ENCODE measurements at places on chromosomes 16 and 17.

DNA sequence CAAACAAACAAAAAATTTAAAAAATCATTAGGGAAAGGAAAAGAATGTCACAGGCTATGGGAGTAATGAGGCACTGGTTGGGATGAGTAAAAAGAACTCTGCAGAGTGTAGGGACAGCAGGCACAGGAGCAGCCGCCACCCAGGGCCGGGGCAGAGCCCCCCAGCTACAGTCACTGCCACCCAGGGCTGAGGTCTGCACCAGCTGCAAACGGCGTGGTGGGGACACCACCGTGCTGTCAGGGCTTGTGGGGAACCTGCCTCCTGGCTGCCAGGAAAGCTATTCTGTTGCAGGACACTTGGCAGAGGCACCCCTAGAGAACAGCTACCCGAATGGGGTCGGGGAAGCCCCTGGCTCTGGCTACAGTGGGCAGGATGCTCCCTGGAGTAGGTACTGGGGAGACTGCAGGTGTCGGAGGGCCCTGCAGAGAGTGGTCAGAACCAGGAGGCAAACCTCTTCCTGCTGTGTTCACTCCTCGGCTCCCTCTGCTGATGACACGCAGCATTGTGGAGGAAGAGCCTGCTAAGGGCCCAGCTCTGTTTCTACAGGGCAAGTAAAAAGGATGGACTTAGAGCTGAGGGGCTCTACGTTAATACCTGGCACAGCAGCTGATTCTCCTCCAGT lies 32.3 kb upstream of the CAPN15 start:
- DNase-seq = no peak

DNA sequence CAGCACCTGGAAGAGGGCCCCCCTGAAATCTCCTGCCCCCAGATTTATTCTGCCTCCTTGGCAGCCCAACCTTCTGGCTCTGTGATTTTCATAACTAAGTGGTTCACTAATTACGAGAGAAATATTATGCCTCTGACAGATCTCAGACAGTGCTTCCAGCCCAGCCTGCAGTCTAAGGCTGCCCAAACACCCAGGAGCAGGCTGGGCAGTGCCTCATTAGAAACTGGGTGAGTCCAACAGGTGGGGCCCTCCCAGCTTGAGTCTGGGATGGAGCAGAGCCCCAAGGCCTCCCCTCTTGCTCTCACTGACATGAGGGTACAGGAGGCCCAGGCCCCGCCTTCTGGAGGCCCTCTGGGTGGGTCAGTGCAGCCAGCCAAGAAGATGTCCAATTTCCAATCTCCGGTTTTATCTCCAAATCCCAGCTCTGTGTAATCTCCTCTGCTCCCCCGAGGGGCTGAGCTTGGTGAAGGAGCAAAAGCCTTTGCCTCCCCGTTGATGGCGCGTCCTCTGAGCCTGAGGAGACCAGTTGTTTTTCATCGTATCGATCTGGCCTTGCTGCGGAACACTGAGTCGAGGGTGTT lies 20.1 kb upstream of the ABCC3 start:
- no peak for DNase-seq

GRCh38 chr17:6548034-6548433 lies 8.3 kb downstream of the PITPNM3 start:
- no peak for DNase-seq

DNA sequence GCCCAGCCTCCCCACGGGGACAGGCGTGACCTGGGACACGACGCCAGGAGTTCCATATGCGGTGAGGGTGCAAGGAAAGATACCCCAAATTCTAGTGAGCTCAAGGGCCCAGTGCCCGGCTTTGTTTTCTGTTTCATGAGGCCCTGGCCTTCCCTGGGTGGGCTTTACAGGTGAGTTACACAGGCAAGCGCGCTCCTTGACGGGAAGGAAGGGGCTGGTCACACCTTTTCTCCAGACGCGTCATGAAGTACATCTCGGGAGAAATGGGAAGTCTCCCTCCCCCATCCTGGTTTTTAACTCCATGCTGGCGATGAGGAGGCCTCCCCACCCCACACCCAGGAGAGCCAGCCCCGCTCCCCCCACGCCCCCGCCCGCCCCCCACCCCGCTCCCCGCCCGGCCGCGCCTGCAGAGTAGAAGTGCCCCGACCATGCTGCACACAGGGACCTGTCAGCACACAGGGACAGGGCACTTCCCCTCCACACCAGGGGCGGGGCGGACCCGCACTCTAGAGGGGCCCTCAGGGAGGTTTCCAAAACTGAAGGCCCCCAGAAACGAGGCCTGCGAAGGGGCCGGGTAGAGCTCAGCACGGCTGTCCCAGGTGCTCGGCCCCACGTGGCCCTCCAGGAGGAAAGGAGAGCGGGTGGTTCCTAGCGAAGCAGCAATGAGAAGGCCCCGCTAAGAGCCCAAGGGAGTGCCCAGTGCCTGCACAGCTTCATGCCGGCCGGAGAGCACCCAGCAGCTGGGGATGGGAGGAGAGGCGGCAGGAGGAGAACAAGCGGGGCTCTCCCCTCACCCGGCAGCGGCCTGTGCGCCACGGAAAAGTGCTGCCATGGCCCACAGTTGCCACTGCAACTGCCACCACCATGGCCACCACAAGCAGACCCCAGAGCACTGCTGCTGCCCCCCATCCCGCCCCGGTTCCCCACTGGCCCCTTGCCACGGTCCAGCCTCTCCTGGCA lies 7.7 kb downstream of the CYB561 start:
- no peak for DNase-seq

- DNase-seq = peak; percentile 97
Measured at GRCh38 chr17:78748730-78749317, 33.2 kb downstream of the CYTH1 start.

All from GF-D8 (cell line).